ENCODE measurements at places on chromosomes 4 and X.

DNA sequence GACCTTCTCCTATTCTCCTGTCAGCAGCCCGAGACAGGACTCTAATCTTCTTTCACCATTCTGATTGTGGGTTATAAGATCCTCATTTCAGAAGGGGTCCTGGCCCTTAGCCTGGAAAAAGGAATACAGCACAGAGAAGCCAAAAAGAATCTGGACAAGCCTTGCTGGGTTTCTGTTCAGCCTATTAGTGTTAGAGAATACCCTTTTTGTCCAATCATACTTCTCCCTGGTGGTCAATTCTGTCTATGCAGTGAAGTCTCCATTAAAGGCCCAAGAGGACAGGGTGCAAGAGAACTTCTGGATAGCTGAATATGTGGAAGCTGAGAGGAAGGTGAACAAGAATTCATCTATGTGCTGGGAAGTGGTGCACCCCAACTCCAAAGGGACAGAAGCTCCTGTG, 105.7 kb upstream of the AGA start:
- DNase-seq: no peak

- DNase-seq: no peak
Observed at GRCh38 chr4:88137112-88137511, 21.3 kb downstream of the ABCG2 start.

GRCh38 chr4:145348291-145348690, 133.4 kb upstream of the SMAD1 start:
- DNase-seq: no peak

GRCh38 chr4:108320061-108320460, 151.3 kb upstream of the LEF1 start:
- DNase-seq: no peak

GRCh38 chr4:16897991-16898827, at the start of gene LDB2:
Gene LDB2, minus strand, starts transcription at chr4:16898645.
- DNase-seq: no peak

DNA sequence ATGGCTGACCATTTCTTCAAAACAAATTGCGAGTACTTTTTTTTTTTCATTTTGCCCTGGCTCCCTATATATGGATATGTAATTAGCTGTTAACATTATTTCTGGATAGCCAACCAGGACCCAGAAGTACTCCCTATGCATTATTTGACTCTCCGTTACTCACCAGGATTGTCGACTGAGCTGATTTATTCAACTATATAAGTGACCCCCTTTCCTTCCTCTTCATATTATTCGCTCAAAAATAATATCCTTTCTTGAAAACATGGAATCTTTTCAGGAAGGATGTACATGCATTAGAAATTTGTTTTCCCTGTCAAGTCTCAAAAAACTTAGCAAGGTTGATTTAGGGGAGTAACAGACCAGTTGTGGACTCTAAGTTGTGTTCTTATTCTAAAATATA, 114.1 kb upstream of the KLHL4 start:
- no peak for DNase-seq

DNA sequence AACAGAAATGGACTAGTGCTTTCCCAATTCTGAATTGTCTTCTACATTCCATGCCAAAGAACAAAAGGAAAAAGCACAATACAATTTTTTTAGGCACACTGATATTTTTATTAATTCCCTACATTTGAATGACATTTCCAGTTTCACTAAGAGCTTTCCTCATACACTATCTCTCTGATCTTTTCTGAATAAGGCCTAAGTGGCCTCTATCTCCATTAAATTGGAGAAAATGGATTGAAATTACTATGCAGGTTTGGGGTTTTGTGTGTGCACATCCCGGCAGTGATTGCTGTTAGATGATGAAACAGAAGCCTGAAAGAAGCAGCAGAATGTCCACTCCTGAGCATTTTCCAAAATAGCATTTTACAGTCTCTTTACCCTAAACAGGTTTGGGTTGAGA, 104.0 kb downstream of the ATP11C start:
- DNase-seq: no peak

DNA sequence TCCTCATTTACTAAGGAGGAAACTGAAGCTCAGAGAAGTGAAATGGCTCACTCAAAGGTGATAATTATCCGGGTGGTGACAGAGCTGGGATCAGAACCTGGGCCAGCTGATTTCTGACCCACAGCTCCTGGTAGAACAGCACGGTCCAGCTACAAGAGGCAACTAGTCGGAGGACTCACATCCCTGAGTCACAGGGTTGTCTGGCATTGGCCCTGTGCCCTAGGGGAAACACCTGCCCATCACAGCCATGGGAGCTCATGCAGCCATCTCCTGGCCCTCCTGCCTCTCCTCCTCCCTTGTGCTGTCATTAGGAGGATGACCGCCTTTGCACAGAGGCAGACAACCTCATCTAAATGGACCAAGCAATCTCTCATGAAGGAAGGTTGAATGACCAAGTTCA, 115.2 kb upstream of the TSPAN5 start:
- no peak for DNase-seq

Data from activated CD8-positive, alpha-beta memory T cell treated with anti-CD3 and anti-CD28 coated beads for 24 hours (primary cell).